ENCODE measurements at places on chromosomes 1 and 21. TPM values are rescaled to one million over a fixed set of nuclear protein-coding genes. Genes with fewer than 3 reads are reported as not detected.

Gene UBASH3A
- total RNA-seq, result 93.6 TPM

Gene NCF2
- 5.2 TPM for total RNA-seq

Gene FCRL5
- not detected for total RNA-seq

Gene SPRR2A
- total RNA-seq, result not detected

Gene FCER1G
- 9.9 TPM for total RNA-seq

Gene NBPF4
- total RNA-seq, result 0.35 TPM
